Diencephalon (tissue), 1 donor: ENCODE measurements at places on chromosomes 13 and 19. TPM values are rescaled to one million over a fixed set of nuclear protein-coding genes. Genes with fewer than 3 reads are reported as not detected.

CCDC70 gene
- total RNA-seq = not detected

MADCAM1 gene
- 2.8 TPM for total RNA-seq

CDX2 gene
- total RNA-seq = not detected

ANGPTL4 gene
- 1.6 TPM for total RNA-seq

IPO5 gene
- 195 TPM for total RNA-seq

ZNF418 gene
- total RNA-seq = 47.1 TPM

KLHL26 gene
- 8.3 TPM for total RNA-seq

ZNF136 gene
- total RNA-seq = 24.7 TPM

TECR gene
- total RNA-seq = 22.8 TPM

CCL25 gene
- not detected for total RNA-seq

MIR17HG gene
- 20.1 TPM for total RNA-seq

LRRC63 gene
- total RNA-seq = 1.8 TPM

ZNF576 gene
- 11.1 TPM for total RNA-seq

SIN3B gene
- total RNA-seq = 52.6 TPM

CPB2 gene
- not detected for total RNA-seq

LGALS7B gene
- total RNA-seq = not detected

TNFSF13B gene
- total RNA-seq = 0.92 TPM

CCDC9 gene
- 3.0 TPM for total RNA-seq

ZNF429 gene
- 37.6 TPM for total RNA-seq

USHBP1 gene
- total RNA-seq = 1.8 TPM

ATP4B gene
- 0.23 TPM for total RNA-seq

KLF12 gene
- 69.4 TPM for total RNA-seq

LHB gene
- not detected for total RNA-seq

B3GNT8 gene
- not detected for total RNA-seq

ARL11 gene
- 0.23 TPM for total RNA-seq

PRTN3 gene
- total RNA-seq = 1.8 TPM

TMEM38A gene
- 18.0 TPM for total RNA-seq

HSH2D gene
- not detected for total RNA-seq

FCHO1 gene
- total RNA-seq = 30.0 TPM

NANOS3 gene
- 1.2 TPM for total RNA-seq

NCAN gene
- 241 TPM for total RNA-seq

LILRB3 gene
- total RNA-seq = 0.92 TPM

CGB1 gene
- not detected for total RNA-seq

PTPRH gene
- 0.69 TPM for total RNA-seq

ASPDH gene
- total RNA-seq = 3.0 TPM

KLK13 gene
- total RNA-seq = 0.23 TPM

SYCN gene
- total RNA-seq = not detected

ZFP14 gene
- total RNA-seq = 42.2 TPM

CCNA1 gene
- 12.5 TPM for total RNA-seq

MBOAT7 gene
- 49.6 TPM for total RNA-seq

HCN2 gene
- total RNA-seq = 27.9 TPM

MEIS3 gene
- 76.4 TPM for total RNA-seq

FAM216B gene
- total RNA-seq = 17.8 TPM

C19orf53 gene
- total RNA-seq = 29.3 TPM

ZSCAN4 gene
- not detected for total RNA-seq

RASIP1 gene
- 4.8 TPM for total RNA-seq

IGSF23 gene
- not detected for total RNA-seq

NLRP7 gene
- not detected for total RNA-seq

ZNF568 gene
- 39.2 TPM for total RNA-seq

SLC27A1 gene
- 13.6 TPM for total RNA-seq

NCLN gene
- total RNA-seq = 13.4 TPM

CYP4F12 gene
- 0.69 TPM for total RNA-seq

FCAR gene
- total RNA-seq = 0.92 TPM

CLEC4G gene
- 0.92 TPM for total RNA-seq

C19orf33 gene
- total RNA-seq = not detected

APC2 gene
- 122 TPM for total RNA-seq

CEACAM19 gene
- total RNA-seq = 1.6 TPM

LILRA5 gene
- 0.92 TPM for total RNA-seq

KASH5 gene
- not detected for total RNA-seq
